ENCODE measurements at places on chromosomes 16 and 17. TPM values are rescaled to one million over a fixed set of nuclear protein-coding genes. Genes with fewer than 3 reads are reported as not detected.

The ASPHD1 gene
- polyA plus RNA-seq = 0.86 TPM

The MKS1 gene
- polyA plus RNA-seq = 53.2 TPM

The OR2C1 gene
- 1.3 TPM for polyA plus RNA-seq

The CCL7 gene
- polyA plus RNA-seq = not detected

The CAVIN1 gene
- 47.4 TPM for polyA plus RNA-seq

The TEX14 gene
- 1.6 TPM for polyA plus RNA-seq

The CCL5 gene
- polyA plus RNA-seq = 1.5 TPM

The LPCAT2 gene
- 12.3 TPM for polyA plus RNA-seq

The GDPD3 gene
- 13.6 TPM for polyA plus RNA-seq

The CACNG4 gene
- polyA plus RNA-seq = 3.5 TPM

The SLC6A4 gene
- 0.62 TPM for polyA plus RNA-seq

The MEIOC gene
- polyA plus RNA-seq = 3.3 TPM

The SLC12A3 gene
- polyA plus RNA-seq = 26.3 TPM

The CDK5R1 gene
- polyA plus RNA-seq = 4.6 TPM

The GJC1 gene
- 30.3 TPM for polyA plus RNA-seq

The KRT32 gene
- polyA plus RNA-seq = not detected

The CCDC200 gene
- 44.1 TPM for polyA plus RNA-seq

The SLFN11 gene
- polyA plus RNA-seq = 11.6 TPM

The NOG gene
- 1.1 TPM for polyA plus RNA-seq

The TP53TG3F gene
- not detected for polyA plus RNA-seq

The NPTX1 gene
- polyA plus RNA-seq = 1.00 TPM

The PDK2 gene
- polyA plus RNA-seq = 131 TPM

The HOXB8 gene
- polyA plus RNA-seq = 44.8 TPM

The OR4D1 gene
- polyA plus RNA-seq = 0.10 TPM

The GPR139 gene
- not detected for polyA plus RNA-seq

The ZNF423 gene
- 27.8 TPM for polyA plus RNA-seq

The GRB7 gene
- polyA plus RNA-seq = 38.8 TPM

The ADAD2 gene
- polyA plus RNA-seq = not detected

The KCNG4 gene
- polyA plus RNA-seq = 0.07 TPM

The CDC6 gene
- polyA plus RNA-seq = 32.9 TPM

The SDR42E2 gene
- 0.22 TPM for polyA plus RNA-seq

The CDC42EP4 gene
- 39.3 TPM for polyA plus RNA-seq

The GPRC5C gene
- 80.8 TPM for polyA plus RNA-seq

The ITFG1 gene
- 117 TPM for polyA plus RNA-seq

The ZP2 gene
- polyA plus RNA-seq = 0.08 TPM

The EVPLL gene
- 0.23 TPM for polyA plus RNA-seq

The TNRC6A gene
- 101 TPM for polyA plus RNA-seq

The KRTAP2-1 gene
- polyA plus RNA-seq = not detected

The CIBAR2 gene
- 0.27 TPM for polyA plus RNA-seq

The ZNF624 gene
- polyA plus RNA-seq = 12.1 TPM

The HCRT gene
- polyA plus RNA-seq = not detected

The NHLRC4 gene
- polyA plus RNA-seq = 4.7 TPM

The FKBP10 gene
- polyA plus RNA-seq = 148 TPM

The CRYM gene
- 10.4 TPM for polyA plus RNA-seq

The TP53TG3 gene
- polyA plus RNA-seq = not detected

The TVP23A gene
- polyA plus RNA-seq = 4.5 TPM

The GPR179 gene
- polyA plus RNA-seq = 0.28 TPM

All from left kidney (tissue), 8 donors.